ENCODE measurements at places on chromosomes 3 and 15.

GRCh38 chr3:158005391-158006100, 100.7 kb downstream of the SHOX2 start:
- DNase-seq, result no peak

GRCh38 chr3:18900994-18901393, 247.3 kb upstream of the KCNH8 start:
- no peak for DNase-seq

DNA sequence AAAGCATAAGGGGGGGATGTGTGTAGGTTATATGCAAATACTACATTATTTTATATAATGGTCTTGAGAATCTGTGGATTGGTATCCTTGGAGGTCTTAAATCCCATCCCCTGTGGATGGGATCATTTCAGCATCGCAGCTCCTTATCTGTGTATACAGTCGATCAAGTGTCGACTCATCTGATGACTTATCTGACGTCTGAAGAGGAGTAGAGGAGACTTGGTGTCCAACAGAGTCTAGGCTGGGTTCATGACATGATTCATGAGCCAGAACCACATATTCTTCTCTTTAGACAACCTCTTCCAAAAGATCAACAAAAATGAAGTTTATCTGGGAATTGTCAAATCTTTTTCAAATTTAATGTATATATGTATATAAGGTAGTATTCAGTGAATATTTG, 220.7 kb downstream of the NR2F2 start:
- no peak for DNase-seq

DNA sequence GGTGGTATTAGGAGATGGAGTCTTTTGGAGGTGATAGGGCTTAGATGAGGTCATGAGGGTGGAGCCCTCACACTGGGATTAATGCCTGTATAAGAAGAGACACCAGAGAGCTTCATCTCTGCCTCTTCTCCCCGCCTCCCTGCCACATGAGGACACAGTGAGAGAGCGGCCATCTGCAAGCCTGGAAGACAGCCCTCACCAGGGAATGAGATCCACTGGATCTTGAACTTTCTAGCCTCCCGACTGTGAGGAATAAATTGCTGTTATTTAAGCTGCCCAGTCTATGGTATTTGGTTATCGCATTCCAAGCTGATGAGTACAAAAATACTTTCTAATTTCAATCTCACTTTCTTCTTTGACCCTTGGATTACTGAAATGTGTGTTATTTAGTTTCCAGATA, 121.4 kb downstream of the OCA2 start:
- DNase-seq, result no peak

- no peak for DNase-seq
Observed at GRCh38 chr3:138452436-138452835, 18.0 kb downstream of the ESYT3 start.

DNA sequence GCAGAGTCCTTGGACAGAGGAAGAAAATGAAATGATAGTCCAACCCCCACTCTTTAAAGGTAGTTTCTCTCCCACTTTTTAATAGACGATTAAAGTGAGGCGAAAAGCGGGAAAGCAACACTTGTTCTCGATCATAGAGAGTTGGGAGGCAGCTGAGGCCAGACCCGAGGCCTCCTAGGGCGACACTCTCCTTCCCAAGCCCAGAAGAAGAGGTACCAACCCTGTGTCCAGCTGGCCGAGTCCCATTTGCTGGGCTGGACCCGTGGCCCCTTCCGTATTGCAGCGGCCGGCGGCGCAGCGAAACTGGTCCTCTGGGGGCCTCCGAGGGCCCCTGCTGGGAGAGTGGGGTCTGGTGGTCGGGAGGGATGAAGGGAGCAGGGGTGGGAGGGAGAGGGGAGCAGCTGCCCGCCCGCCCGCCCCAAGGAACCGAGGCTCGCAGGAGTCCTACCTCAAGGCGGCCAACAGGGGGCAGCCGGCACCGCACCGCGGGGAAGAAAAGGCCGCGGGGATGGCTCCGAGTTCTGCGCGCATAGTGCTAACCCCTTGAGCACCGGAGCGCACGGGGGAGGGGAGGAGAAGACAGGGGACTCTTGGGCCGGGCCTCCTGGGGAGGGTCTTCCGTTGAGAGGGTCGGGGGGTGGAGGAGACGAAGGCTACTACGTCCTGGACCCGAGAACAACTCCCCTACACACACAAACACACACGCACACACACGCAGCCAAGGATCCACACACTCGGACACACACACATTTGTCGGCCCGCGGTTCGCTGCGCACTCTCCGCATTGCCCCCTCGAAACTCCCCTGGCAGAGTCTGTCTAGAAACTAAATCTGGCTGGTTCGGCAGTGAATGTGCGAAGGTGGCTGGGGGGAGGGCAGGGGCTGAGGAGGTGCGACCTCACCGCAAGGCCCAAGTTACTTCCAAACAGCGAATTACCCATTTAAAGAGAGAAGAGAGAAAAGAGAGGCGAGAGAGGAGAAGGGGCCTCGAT, 2.0 kb downstream of the WNT5A start:
- DNase-seq, result peak; percentile 36

GRCh38 chr15:57611938-57612337, 20.2 kb downstream of the MYZAP start:
- DNase-seq, result peak; percentile 32

DNA sequence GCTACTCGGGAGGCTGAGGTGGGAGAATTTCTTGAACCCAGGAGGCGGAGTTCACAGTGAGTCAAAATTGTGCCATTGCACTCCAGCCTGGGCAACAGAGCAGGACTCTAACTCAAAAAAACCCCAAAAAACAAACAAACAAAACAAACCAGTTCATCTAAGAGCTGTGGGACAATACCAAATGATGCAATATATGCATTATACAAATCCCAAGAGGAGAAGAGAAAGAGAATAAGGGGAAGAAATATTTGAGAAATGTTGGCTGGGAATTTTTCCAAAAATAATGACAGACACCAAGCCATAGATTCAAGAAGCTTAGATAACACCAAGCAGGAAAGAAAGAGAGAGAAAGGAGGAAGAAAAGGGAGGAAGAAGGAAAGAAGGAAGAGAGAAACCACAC, 82.5 kb downstream of the KLF13 start:
- DNase-seq, result no peak

DNA sequence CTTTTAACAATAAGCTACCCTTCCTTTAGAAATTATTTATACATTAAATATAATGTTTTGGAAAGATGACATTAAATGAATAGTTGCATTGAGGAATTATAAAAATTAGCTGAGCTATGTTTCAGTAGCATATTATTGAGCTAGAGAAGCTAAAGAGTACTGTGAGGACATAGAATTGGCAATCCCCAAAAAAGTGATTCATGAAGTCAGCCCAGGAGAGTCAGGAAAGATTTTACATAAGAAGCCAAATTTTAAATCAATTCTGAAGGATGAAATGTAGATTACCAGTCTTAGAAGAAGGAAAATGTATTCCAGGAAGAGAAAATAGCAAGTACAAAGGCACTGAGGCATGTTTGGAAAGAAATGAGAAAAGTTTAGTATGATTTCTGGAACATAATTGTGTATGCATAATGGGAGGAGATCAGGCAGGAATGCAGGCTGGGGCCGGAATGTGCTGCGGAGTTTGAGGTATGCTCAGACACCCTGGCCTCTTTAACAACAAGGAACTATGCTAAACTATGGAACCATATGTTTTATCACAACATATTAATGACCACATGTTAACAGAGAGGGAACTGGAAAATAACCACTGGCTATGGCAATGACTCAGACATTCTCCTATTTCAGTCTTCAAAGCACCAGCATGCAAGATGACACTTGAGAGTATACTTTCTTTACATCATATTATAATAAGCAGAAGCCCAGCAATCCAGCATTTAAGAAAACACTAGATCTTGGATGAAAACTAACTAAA, 103.3 kb upstream of the COL8A1 start:
- DNase-seq, result no peak

DNA sequence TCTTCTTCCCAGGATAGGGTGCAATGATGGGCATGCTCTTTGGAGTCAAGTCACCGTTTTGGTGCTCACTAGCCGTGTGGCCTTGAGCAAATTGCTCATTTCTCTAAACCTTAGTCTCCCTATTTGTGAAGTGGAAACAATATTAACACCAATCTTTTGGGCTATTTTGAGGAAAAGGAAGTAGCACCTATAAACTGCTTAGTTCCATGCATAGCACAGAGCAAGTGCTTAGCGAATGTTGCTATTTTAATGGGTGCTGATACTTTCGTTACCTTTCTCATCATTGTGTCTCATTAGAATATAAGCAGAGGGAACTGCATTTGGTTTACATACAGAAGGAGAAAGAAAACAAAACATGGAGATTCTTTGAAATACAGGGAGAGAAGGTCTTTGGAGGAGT, 66.1 kb downstream of the BOC start:
- no peak for DNase-seq

- no peak for DNase-seq
Observed at GRCh38 chr15:38885471-38885952, 320.9 kb upstream of the RASGRP1 start.

- DNase-seq, result peak; percentile 27
Observed at GRCh38 chr3:152574461-152575079, 260.4 kb upstream of the P2RY1 start.

DNA sequence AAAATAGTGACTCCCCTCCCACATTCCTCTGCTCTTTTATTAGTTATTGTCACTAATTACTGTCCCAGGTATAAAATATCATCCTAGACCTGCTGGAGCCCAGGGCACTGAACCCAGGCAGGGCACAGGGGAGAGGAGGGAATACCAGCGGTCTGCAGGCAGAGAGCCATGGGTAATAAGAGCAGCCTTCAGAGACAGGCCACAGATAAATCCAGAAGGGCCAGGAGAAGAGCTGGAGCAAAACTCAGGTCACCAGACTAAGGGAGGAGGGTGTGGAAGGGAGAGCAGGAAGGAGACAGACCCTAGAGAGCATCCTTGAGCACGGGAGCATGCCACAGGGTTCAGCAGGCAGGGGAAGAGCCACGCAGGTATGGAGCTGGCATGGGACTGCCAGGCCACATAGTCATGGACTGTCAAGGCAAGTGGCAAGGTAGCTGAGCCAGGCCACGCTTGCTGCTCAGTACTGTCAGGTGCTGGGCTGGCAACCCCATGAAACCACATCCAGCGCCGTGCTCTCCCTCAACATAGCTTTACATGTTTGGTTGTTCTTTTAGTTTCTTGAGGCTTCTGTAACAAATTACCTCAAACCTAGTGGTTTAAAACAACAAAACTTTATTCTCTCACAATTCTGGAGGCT, 15.6 kb upstream of the CAPN3 start:
- DNase-seq, result no peak

DNA sequence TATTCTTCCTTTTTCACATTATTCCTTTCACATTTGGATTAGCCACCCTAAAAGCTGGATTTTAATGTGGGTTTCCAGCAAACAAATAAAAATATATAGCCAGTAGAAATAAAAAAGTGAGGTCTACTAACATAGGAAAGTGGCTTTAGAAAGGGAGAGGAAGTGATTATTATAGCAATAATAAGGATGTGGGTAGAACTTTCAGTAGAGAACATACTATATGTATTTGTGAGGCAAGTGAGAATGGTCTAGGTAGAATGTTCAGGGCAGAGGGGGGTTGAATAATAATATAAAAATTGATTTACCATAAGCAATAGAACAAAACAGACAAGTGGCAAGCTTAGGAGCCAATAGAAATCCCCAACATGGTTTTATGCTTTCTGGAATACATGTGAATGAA, 88.6 kb downstream of the NR1I2 start:
- DNase-seq, result no peak

DNA sequence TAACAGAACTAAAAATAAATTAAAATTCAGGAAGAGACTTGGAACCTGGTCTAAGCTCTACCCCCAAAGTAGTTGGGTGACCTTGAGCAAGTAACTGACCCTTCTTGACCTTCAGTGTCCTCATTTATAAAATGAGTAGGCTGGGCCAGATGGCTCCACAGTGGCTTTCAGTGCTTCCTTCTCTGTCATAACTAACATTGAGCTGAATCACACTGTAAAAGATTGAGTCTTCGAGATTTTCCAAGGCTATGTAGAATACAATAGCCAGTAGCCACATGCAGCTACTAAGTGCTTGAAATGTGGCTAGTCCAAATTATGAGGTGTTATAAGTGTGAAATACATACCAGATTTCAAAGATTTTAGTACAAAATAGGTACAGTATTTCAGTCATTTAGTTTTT, 313.3 kb downstream of the MECOM start:
- no peak for DNase-seq

DNA sequence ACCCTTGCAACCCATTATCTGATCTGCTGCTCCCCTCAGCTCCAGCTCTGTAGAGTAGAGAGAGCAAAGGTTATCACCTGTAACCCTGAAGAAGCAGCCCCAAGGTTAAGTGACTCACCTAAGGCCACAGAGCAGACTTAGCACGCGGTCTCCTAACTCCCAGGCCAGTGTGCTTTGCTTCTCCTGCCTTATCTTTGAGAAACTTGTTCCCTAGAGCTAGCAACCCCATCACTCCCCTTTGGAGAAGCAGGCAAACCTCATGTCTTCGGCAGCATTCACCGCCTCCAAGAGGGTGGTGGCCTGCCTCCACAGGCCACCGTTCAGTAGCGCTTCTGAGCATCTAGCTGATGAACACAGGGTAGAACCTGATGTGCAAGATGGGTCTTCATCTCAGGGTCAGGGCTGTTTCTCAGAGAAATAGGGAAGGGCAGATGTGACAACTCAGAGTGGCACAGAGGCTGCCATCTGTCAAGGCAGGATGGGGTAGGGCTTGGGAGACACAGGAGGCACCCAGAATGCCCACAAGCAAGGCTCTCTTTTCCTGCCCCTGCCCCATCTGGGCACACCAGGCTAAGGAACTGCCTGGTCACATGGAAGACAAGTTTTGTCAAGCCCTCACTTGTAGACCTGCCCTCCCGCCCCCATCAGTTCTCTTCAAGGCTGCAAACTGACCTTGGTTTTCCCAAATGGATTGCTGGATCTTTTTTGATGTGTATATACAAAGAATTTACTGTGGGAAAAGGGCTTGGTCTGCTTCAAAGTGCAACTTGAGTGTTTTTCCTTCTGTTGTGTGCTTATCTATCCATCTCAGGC, 34.9 kb upstream of the CLK3 start:
- DNase-seq, result no peak

- DNase-seq, result no peak
Observed at GRCh38 chr15:78565951-78566774, 843 bp downstream of the CHRNA5 start.

DNA sequence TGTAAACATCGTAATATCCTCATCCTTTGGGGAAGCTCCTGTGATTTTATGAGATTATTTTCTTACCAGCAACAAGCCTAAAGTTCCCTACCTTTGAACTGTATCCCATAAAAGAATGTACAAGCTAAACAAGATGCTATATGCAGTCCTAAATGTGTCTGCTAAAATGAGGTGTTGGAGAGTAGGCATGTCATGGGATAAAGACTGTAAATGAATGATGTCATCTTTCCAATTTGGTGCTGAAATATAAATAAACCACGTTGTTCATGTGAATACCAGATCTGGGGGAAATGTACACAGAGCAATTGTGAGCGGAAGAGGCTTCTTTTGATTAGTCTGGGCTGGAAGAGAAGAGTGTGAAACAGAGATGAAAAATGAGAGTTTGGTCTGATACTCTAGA, 214.9 kb upstream of the WNT5A start:
- DNase-seq, result no peak

- DNase-seq, result peak; percentile 86
Observed at GRCh38 chr3:48656061-48656840, 6.4 kb downstream of the CELSR3 start.

GRCh38 chr3:188691665-188692064, 480.1 kb upstream of the TPRG1 start:
- DNase-seq, result no peak
